ENCODE measurements at places on chromosomes 16 and 17.

- DNase-seq = no peak
Observed at GRCh38 chr17:14294876-14295275, 6.0 kb upstream of the HS3ST3B1 start.

DNA sequence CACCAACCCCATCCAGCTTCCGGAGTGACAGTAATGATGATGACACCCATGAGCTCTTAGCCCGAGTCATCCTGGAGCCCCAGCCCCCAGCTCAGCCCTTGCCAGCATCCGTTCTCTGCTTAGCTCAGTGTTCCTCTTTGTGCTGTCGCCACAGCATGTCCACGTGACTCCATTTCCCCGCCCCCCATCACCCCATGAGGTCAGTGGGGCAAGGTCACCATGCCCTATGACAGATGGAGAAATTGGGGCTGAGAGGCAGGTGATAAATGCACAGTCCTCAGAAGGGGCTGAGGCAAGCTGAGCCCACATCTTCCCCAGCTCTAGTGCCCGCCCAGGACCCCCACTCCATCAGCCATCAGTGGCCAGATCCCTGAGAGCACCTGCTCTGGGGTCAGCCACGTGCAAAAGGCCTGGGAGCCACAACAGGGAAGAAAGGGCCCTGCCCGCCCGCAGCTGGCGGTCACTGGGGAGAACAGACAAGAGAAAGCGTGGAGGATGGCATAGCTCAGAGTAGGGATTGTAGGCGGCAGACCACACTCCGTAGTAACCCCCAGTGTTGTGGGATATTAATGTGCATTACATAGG, 17.1 kb downstream of the ITGB4 start:
- DNase-seq = no peak

DNA sequence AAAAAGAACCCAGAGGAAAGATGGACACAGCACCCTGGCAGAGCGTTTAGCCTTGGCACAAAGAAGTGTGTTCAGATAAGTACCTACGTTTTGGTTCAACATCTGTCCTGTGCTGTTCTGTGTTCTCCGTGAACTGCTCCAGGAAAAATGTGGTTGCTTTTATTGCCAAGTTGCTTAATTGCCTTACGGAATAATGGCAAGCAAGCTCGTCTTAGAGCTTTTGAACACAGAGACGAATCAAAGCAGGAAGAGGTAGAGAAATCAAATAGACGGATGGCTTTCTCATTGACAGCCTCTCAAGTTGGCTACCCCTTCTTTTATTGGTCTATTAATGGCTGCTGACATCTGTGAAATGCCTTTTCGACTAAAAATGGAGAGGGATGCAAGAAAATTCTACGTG, 911.1 kb upstream of the EEF2KMT start:
- no peak for DNase-seq

- no peak for DNase-seq
Observed at GRCh38 chr17:45384047-45384788, 48.5 kb downstream of the ARHGAP27 start.

DNA sequence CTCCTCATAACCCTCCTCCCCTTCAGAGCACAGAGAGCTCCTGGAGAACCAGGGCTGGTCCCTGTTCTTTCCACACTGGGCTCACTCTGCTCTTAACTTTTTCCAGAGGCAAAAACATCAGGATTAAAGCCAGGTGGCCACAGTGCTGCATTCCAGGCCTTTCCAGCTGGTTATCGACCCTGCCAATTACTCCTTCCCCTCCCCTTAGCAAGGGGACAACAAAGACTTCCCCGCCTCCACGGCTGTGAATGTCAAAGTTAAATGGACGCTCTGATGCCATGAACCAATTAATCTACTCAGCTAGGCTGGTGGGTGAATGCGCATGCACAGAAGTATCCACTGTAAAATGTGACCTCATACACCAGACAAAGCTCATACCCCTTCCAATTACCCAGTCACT, 23.1 kb downstream of the ACLY start:
- DNase-seq = no peak

- no peak for DNase-seq
Observed at GRCh38 chr16:715477-716199, 720 bp downstream of the METRN start.

DNA sequence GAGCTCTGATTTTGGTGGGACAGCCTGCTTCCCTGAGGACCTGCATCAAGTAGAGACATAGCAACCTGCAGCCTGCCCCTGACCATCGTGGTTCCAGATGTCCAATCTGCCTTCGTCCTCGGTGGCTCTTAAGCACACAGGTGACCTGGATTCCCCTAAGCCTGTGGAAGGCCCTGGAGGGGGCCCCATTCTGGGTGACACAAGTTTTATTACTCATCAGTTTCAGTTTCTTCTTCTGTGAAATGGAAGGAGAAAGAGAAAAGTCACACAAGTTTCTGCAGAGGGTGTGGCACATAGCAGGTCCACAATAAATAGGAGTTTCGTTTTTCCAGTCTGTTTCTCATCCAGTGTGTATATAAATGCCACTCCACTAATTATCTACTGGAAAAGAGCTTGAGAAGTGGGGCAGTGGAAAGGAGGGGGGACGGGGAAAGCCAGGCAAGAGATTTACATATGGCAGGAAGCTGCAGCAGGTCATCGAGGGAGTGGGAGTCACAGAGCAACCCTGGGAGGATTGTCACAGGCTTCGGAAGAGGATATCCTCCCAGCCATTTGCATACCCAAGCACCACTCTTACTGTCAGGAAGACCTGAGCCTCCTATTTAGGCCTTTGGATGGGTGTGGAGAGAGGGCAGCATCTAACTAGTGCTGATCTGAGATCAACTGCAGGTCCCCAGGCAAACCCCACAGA, 10.0 kb upstream of the NOS2 start:
- DNase-seq = no peak

DNA sequence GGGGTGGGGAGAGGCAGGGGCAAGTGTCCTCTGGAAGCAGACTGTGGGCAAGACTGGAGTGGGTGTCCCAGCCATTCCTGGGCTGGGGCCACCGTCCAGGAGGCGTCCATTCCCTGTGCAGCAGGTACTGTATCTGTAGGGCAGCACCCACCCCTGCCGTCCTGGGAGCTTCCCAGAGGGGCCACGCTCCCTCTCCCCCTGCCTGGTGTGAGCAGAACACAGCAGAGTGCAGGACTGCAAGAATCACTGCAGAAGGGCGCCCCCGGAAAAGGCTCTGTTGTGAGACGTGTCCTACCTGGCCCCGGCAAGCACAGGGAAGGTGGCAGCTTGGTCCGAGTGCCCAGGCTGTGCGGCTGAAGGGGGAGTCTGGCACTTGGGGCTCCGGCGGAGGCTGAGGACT, 70.3 kb downstream of the KLHDC4 start:
- no peak for DNase-seq
